ENCODE measurements at places on chromosomes 1 and 21. TPM values are rescaled to one million over a fixed set of nuclear protein-coding genes. Genes with fewer than 3 reads are reported as not detected.

The SERINC2 gene
- 42.5 TPM for polyA plus RNA-seq

The IFI44 gene
- polyA plus RNA-seq = 13.5 TPM

The NR1I3 gene
- 4.3 TPM for polyA plus RNA-seq

The POU3F1 gene
- polyA plus RNA-seq = 0.53 TPM
